GM20000 (cell line): ENCODE measurements at places on chromosomes 16 and 17.
A peak's percentile ranks its signal among the peaks of the same experiment; 100 is the strongest.

- no peak for DNase-seq
Measured at GRCh38 chr17:10837921-10838320, at the start of gene PIRT. Gene PIRT, minus strand, starts transcription at chr17:10838087. Its CDS starts 12,442 bp downstream, at chr17:10825645.

GRCh38 chr16:70018254-70018653, 67.1 kb downstream of the CLEC18A start:
- DNase-seq = peak; percentile 17

GRCh38 chr16:23504453-23505179, 5.7 kb downstream of the GGA2 start:
- peak; percentile 71 for DNase-seq

DNA sequence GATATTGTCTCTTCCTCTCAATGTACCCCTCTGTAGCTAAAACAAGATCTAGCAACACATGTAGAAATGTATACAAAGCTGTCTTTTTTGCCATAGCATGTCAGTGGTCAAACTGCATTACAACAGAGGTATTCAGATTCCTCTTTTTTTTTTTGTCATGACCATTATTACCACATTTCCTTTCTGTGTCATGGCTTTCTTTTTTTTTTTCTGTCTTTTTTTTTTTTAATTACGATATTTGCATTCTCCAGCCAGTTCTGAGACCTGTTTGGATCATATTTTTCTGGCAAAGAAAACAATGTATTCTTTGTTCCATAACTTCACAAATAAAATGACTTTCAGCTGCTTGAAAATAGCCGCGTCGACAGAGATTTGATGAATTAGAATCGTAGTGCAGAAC, 27.4 kb upstream of the CAPNS2 start:
- DNase-seq = no peak

DNA sequence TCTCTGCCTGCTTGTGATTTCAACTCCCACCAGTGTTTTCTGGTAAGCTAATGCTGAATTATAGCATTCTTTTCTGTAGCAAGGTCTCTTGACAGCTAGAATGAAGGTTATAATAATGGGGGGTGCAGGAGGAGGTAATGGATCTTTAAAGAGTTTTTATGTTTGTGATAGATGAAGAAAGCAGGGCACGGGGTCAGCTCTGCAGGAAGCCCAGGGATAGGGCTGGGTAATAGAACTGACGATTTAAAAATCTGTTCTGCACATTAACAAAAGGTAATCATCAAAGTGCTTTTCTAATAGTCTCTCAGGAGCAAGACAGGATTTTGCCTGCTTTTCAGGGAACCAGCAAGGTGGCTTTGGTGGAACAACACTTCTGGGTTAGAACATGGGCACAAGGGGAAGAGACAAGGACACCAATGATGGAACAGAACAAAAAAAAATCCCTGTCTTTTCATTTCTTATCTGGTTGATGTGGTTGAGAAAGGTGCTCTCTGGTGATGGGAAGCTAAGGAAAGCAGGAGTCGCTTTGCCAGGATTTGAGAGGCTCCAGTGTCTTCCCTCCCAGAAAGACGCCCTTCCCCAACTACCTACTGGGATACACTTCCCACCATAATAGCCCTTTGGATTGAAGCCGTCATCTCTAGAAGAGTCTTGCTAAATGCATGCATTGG, 263.1 kb downstream of the PHKB start:
- no peak for DNase-seq

DNA sequence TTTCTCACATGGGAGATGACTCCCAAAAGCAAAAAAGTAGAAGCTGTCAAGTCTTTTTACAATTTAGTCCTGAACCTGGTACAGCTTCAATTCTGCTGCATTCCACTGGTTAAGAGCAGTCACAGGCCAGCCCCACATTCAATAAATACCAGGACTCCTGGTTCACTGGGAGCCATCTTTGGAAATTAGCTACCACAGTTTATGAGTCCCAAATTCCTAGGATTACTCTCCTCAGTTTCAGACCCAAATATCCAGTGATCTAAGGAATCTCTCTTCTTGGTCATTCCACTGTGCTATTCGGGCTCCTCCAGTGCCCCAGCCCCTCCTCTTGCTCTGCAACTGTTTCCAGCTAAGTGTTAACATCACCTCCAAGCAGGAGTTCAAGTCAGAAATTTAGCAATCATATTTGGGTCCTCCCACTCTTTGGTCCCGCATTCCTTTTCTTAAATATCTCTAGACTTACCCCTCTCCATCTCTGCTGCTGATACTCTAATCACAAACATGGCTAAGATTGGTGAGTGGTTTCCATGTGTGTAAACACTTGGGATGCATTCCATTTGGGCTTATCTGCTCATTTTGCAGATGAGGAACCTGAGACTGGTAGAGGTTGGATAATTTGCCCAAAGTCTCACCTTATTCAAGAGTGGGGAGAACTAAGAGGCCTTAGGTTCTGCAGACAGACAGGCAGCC, 9.6 kb upstream of the WIPF2 start:
- DNase-seq = no peak

GRCh38 chr17:73560661-73561060, 83.6 kb downstream of the SDK2 start:
- DNase-seq = no peak

DNA sequence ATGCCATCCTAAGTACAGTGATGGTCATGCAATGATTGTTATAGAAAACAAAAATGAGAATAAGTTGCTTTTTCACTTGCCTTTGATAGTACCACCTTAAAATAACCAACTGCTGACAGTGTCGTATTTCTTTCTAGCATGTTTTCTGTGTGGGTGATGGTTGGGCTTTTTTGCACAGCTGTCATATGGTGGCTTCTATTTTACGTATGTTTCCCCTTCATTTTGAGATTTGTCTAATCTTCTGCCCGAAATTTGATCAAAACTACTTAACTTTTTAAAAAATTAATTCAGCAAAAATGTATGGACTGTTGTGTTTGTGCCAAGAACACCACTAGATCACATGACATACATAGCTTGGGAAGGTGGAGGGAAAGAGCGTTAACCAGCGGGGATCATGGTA, 90.7 kb downstream of the CLEC16A start:
- DNase-seq = no peak

DNA sequence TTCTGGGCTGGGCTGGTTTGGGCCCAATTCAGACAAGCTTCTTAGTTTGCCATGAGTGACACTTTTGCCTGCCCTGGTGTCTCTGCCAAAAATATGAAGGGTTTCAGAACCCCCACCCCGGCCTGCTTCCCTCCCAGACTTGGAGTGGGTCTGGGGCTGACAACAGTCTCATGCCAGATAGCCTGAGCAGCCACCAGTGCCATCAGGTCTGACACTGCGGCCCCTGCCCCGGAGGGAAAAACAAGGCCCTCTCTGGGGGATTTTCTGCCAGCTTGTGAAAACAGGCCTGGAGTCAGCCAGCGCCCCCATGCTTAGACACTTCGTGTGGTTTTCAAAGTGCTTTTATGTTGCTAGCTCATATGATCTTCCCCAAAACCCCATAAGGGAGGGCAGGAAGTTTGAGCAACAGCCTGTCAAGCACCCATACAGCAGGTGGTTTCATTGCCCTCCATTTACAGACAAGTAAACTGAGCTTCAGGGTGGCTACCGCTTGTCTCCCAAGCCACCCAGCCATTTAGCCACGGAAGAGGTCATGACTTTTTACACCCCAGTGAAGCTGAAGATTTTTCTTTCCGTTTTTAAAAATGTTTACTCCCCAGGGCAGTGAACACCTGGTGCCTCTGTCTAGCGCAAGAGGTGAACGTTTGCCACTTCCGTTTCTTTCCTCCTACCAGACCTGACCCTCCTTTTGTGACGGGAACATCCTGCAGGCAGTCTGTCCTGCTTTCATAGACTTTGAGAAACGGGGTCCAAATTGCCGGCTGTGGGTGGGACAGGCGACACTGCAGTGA, 300.6 kb downstream of the SEC14L1 start:
- peak; percentile 78 for DNase-seq
